ENCODE measurements at places on chromosomes 5 and 9.

DNA sequence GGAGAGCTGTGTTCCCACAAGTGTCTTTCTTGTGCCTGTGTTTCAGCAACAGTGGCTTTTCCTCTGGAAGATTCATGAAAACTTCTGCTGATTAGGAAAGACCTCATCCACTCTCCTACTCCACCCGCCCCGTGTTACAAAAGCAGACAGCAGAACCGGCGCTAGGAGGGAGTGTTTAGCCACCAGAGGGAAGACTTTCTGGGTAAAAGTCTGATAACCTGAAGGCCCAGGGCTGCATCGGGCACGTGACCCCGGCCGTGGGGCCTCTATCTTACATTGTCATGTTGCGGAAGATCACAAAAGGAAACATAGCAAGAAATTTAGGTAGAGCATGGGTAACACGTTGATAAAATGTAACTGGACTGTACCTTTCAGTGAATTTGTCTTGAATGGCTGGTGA is 32.0 kb upstream of the DMRT2 start:
- DNase-seq: no peak

- DNase-seq: no peak
Measured at GRCh38 chr9:88750832-88751360, 215.9 kb downstream of the NXNL2 start.

- peak; percentile 11 for DNase-seq
Measured at GRCh38 chr5:168916266-168916665, 337.1 kb upstream of the PANK3 start.

GRCh38 chr9:92164490-92164889 is 49.3 kb upstream of the SPTLC1 start:
- DNase-seq: no peak

DNA sequence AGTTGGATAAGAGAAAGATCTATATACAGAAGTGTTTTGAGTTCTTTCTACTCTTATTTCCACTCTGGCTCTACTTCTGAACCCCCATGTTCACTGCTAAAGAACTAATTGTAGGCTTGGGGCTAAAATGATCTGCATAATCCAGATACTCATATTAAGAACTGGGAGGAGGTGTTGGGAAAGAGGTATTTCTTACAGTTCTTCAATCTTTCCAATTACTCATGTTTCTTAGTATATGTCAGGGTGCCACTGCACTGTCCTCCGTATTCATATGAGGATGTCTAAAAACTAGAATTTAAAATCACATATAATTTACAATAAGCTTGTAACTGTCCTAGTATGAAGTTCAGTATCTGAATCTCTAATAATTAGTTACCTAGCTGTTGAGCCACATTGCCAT is 12.7 kb downstream of the NIPBL start:
- no peak for DNase-seq

GRCh38 chr5:95620870-95621838 is 1.3 kb downstream of the GPR150 start:
- no peak for DNase-seq

DNA sequence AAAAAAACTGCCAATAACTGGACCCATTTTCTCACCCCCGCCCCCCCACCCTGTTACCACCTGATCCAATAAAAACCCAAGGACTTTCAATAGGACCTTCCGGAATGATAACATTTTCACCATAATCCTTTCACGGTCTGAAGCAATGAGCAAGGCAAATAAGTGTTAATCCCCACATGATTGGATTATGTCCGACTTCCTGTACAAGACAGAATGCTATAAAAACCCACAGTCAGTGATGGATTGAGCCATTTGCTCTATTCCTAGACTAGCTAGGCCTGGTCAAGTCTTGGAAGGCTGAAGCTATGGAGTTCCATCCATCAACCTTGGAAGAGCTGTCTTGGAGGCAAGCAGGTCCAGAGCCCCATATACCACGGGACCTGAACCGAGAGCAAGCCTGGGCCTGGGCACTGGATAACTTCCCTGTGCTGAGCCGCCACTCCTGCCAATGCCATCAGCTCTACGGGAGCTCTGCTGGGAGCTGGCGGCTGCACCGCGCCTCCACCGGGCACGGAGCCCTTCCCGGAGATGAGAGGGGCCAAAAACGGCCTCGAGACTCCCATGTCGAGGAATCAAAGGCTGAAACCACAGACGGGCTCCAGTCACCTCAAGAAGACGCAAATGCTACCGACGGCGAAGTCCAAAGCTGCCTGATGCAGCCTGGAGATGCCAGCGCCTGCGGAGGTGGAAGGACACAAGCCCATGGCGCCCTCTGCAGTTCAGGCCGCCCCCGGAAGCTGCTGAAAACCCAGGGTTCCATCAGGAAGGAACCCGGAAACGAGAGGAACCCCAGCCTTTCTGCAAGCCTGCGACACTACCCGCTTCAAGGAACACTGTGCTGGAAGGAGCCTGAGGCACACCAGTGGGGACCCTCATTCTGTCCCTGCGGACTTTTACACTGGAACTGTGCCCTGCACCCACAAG is 69.2 kb downstream of the ANXA2R start:
- peak; percentile 52 for DNase-seq

- DNase-seq: no peak
Measured at GRCh38 chr5:112710896-112711295, 26.8 kb upstream of the APC start.

GRCh38 chr5:157516626-157517325 is 56.8 kb downstream of the NIPAL4 start:
- no peak for DNase-seq

- DNase-seq: no peak
Measured at GRCh38 chr5:96565582-96566265, 96.5 kb upstream of the CAST start.

GRCh38 chr9:8139756-8140155 is 340.2 kb upstream of the DMAC1 start:
- no peak for DNase-seq

GRCh38 chr5:1182633-1183423 is 18.6 kb upstream of the SLC6A19 start:
- no peak for DNase-seq

DNA sequence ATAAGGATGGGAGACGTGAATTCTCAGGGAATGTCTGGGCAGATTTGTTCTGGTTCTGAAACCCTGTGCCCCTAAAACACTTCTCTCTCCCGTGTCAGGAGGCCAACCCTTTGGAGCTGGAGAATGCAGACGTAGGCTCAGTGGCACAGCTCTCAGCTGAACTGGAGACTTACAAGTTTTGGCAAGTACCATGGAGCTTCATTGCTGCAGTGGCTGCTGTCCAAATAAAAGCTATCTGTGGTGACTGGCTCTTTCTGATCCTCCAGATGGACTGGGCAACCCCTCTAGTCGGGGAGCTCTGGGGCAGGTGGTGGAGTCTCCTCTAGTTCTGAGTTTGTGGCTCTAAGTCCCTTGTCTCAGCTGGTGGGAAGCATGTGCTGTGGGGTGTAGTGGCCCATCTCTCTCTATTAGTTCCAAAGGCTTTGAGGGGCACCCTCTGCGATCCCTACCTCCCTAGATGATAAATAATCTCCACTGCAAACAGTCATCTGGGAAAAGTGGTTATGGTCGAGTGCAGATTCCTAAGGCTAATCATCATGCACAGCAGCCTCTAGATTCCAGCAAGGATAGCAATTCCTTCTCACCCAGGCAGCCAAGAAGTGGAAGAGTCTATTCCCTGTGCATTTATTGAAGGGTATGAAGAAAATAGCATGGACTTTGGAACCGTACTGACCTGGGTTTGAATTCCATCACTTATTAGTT is 204.2 kb upstream of the KLF4 start:
- no peak for DNase-seq

- DNase-seq: no peak
Measured at GRCh38 chr5:173655196-173655797, 38.8 kb upstream of the BOD1 start.

- DNase-seq: peak; percentile 60
Measured at GRCh38 chr5:151223447-151224264, at the start of gene CCDC69. TSS of gene CCDC69 (minus strand) at chr5:151224092. CDS start at chr5:151223970, 122 bp downstream.

- DNase-seq: no peak
Measured at GRCh38 chr9:127318651-127319167, 54.1 kb downstream of the GARNL3 start.

DNA sequence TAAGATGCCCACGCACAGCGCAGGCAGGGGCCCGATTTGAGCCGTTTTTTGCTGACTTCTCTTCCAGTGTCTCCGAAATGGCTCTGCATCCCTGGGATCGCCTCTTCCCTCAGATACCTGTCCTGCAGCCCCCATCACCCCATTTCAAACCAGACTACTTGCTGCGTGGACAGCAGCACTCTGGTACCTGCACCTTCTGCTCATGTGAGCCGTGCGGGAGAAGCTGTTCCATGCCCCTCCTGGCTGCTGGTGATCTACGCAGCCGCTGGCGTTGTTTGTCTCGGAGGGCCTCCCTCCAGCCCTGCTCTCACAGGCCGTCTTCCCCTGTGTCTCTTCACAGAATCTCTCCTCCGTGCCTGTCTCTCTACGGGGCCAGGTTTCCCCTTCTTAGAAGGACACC is 13.4 kb downstream of the CEP72 start:
- no peak for DNase-seq

- DNase-seq: no peak
Measured at GRCh38 chr5:2709976-2710689, 41.3 kb downstream of the IRX2 start.

DNA sequence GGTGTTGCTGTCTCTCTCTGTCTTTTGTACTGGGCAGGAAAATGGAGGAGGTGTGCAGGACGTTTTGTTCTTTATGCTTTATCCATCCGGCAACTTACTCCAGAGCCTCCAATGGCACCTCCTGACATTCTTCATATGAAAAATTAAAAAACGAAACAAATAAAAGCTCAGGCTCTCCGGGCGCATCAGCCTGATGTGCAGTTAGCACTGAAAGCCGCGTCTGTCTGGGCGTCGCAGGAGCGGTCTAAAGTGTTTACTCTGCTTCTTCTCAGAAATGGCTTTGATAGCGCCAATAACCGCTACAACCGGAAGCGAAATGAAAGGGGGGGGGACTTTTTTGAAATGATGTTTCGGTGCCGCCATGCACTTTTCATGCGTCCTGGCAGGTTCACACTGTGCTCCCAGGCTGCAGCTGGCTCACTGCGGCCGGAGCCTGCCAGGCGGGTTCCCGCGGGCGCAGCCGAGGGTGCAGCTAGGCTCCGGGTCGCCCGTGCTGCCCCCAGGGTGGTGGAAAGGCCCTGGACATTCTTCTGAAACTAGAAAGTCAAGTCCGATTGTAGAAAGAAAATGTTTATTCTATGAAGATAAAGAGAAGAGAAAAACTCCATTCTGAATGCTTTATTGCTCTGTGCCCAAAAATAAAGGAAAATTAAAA is 407.7 kb upstream of the IRX1 start:
- DNase-seq: no peak

DNA sequence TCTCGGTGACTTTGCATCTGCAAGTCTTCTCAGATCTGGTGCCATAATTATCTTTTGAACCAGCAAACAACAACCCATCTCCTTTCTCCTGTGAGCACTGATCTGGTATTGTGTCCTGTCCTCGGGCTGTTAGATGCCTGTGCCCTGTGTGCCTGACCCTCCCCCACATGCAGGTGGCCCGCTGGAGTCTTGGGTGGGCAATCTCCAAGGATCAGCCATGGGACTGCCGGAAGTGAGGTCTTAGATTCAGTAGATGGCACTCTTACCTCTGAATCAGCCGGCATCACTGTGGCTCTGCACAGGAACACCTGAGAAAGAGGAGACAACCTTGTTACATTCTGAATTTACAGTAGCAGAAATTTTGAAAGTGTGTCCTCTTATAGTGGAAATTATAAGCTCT is 172.4 kb downstream of the IRX2 start:
- DNase-seq: no peak

DNA sequence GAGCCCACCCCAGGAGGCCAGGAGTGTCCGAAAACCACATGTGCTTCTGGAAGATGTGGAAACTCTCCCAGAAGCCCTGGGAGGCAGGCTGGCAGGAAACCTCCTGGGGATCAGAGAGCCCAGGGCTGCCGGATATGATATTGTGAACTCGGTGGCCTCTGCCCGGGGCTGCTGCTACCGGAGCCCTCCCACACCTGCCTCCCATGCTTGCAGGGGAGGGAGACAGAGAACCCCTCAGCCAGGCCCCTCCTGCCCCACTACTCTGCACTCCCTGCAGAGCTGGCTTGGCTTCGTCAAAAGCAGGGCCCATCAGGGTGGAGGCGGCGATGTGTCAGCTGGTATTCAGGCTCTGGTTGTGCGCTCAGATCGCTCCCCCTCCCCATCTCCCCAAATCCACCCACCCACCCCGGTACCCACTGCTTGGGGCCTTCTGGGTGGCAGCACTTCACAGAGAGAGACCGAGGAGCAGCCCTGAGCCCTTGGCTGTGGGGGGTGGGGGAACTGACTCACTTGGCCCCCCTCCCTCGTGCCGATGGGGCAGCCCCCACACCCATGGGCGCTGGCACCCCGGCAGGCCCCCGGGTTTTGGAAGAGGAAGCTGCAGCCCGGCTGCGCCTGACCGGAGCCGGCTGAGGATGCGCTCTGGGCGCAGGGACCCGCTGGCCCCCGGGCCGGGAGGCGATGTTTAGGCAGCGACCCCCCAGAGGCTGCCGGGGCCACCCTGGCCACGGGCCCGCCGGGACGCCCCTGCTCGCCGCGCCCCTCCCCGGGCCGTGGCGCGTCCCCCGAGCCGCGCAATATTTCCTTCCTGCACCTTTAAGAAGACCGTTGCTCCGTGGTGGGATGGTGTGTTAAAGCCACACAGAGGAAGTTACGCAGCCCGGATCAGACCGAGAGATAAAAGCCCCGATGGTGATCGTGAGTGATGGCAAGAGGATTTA is 786 bp upstream of the NTNG2 start:
- DNase-seq: no peak
